ENCODE measurements at places on chromosomes 6 and 20.

GRCh38 chr20:7272512-7272911, 505.0 kb downstream of the BMP2 start:
- no peak for DNase-seq

DNA sequence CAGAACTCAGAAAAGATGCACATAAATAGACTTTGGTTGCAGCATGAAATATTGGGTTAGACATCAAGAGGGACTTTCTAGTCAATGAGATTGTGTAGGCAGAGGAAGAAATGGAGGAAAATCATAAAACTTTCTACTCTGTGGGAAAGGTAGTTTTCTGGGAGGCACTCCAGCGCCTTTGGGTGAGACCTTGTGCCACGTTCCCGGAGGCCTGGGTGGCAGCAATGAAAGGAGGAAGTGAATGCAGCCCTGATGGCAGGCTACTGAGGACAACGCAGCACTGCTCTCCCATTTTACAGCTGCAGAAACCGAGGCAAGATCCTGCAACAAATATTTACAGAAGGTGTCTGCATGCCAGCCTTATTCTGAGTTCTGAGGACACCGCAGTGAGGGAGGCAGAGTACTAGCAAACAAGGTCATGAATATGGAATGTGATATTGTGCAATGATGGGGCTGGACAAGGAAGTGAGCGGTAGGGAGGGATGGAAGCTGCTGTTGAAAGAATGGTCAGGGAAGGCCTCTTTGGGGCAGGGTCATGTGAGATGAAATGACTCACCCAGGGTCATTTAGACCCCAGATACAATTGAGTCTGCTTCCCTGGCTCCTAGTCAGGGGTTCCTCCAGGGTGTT, 159.1 kb downstream of the TFAP2C start:
- DNase-seq: no peak

GRCh38 chr20:22223236-22223635, 361.1 kb downstream of the FOXA2 start:
- DNase-seq: no peak

DNA sequence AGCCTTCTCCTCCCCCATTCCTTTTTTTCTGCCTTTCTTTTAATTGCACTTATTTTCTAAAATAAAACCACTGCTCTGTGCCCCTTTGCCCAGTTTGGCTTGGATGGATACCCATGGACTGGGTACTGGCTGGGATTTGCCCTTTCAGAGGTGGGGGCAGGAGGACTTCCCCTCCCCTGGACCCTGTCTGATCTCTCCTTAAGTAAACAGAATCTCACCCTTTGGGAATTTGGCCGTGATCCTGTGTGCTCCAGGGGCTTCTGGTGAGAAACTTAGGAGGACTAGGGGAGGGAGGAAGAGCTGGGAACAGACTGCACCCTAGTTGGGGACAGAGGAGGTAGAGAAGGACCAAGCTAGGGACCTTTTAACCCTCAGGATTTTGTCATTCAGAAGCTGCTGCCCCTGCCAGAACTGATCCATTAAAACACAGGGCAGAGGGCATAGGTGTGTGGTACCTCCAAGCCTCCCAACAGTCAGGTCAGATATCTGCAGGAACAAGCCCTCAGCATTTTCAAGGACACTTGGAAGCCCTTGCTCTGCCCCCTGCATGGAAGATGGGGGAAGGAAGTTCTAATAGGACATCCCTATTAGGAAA, 7.3 kb downstream of the FOXP4 start:
- DNase-seq: no peak

GRCh38 chr20:34578521-34578920, 20.0 kb downstream of the MAP1LC3A start:
- DNase-seq: no peak

- DNase-seq: no peak
Measured at GRCh38 chr6:111597291-111598086, 8.2 kb downstream of the TRAF3IP2 start.

DNA sequence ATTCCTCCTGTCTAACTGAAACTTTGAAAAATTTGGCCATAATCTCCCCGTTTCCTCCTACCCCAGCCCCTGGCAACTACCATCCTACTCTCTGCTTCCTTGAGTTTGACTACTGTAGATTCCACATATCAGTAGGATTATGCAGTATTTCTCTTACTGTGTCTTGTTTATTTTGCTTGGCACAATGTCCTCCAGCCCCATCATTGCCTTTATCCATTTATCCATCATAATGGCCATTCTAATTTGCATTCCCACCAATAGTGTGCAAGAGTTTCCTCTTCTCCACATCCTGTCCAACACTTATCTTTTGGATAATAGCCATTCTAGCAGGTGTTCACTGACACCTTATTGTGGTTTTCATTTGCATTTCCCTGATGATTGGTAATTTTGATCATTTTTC, 202.3 kb downstream of the THBS2 start:
- DNase-seq: no peak

DNA sequence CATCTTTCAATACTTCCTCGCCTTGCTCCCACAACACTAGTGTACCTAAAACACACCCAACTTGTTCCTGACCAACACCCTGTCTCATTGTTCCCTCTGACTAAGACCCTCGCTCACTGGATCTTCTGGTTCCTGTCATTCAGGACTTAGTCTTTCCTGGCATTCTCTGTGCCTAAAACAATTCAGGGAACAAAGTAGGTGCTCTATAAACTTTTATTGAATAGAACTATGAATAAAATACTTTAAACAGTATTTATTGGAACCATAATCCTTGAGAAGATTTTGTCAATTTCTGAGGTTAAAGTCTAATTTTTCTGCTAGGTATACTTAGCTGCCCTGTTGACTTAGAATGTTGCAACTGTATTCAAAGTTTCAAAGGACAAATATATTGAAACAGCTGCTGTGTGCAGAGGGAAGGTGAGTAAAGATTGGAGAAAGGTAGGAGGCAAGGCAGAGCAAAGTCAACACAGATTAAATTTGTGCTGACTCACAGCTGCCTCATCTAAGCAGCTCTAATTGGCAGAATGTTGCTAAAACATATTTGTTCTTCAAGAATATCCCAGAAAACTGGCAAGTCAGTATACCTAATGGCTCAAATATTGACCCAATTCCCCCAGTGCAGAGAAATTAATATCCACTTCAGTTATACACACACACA, 37.6 kb downstream of the GSTA2 start:
- DNase-seq: no peak

DNA sequence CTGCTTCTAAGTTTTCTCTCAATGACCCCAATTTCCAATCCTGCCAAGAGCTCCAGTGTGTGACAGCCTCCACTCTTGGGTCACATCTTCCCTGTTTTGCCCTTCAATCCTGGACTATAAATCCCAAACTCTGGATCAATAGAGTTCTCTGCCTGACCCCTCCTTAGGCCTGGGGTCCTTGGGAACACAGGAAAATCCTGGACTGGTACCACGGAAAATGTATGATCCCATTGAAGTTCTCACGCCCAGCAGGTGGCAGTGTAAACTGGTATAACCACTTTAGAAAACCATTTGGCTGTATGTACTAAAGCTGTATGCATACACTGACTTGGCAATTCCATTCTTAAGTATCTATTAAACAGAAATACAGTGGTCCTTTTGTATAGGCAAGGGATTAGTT, 98.0 kb downstream of the SNAP25 start:
- DNase-seq: no peak

- DNase-seq: no peak
Measured at GRCh38 chr6:36125575-36125974, 4.7 kb upstream of the MAPK13 start.

- no peak for DNase-seq
Measured at GRCh38 chr6:85775883-85776282, 133.2 kb upstream of the SYNCRIP start.

GRCh38 chr6:11089695-11090094, 3.9 kb upstream of the SMIM13 start:
- no peak for DNase-seq

- DNase-seq: no peak
Measured at GRCh38 chr6:153781306-153781705, 257.7 kb upstream of the OPRM1 start.

DNA sequence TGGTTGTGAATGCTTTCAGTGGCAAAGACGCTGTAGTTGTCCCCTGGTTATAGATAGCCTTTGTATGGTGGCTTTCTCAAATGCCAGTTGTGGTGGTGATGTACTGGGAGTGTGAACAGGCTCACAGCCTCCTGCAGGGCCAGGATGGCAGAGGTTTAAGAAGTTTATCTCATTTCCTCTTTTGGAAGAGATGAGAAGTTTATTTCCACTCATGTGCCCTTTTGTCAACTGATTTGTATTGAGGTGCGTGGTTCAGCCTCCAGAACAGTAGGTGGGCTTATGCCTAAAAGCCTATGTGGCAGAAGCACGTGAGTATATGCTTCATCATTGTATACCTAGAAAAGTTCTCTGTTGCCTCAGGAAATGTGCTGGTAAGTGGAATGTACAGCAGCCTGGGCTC, 13.7 kb upstream of the ZFP57 start:
- no peak for DNase-seq

DNA sequence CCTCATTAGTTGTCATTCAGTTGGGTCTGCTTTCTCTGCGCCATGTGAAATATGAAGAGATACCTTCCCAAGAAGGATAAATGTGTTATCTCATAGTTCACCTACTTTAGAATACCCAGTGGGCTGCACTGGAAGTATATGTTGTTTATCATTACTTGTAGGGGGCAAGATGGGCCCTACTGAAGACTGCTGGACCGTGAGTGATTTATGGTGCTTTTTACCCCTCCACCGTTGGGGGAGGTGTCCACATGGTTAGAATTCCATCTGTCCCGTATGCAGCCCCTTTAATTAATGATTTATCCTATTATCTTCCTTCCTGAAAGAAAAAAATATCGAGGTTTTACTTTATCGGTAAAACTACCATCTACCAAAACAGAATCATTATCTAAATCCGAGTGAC, 97.0 kb downstream of the TSHZ2 start:
- DNase-seq: no peak

DNA sequence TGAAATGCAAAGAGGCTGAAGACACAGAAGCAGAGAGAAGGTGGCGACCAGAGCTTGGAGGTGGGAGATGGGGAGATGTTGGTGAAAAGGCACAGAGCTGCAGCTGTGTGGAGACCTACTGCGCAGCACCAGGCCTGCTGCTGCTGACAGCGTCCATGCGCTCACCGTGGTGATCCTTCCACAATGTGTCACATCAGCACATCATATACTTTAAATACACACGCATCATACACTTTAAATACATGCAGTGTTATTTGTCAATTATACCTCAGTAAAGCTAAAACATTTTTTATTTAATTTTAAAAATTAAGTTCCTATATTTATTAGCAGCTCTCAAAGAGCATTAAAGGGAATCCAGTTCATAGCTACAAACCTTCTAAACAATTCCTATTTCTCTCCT, 200.9 kb downstream of the TTLL2 start:
- DNase-seq: no peak

GRCh38 chr20:41507436-41507835, 110.7 kb downstream of the CHD6 start:
- DNase-seq: no peak

GRCh38 chr20:31595654-31596411, 9.3 kb upstream of the ID1 start:
- DNase-seq: no peak

- DNase-seq: no peak
Measured at GRCh38 chr20:15772826-15773225, 800.4 kb downstream of the KIF16B start.

DNA sequence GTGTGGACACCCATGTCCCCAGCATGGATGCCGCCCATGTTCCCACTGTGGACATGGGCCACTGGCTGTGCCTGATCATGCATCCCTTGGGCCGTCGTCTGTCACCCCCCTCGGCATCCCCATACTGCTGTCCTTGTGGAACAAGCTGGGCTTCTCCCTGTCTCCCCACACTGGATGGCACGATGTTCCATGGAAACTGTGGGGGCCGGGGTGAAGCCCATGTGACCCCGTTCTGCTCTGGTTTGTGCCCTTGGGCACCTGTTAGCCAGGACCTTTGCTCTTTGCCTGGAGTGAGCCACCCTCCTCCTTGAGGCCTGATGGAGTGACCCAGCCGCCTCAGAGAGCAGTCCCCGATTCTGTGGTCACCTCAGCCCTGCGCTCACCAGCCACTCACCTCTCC, 7.6 kb upstream of the FRMD1 start:
- no peak for DNase-seq

DNA sequence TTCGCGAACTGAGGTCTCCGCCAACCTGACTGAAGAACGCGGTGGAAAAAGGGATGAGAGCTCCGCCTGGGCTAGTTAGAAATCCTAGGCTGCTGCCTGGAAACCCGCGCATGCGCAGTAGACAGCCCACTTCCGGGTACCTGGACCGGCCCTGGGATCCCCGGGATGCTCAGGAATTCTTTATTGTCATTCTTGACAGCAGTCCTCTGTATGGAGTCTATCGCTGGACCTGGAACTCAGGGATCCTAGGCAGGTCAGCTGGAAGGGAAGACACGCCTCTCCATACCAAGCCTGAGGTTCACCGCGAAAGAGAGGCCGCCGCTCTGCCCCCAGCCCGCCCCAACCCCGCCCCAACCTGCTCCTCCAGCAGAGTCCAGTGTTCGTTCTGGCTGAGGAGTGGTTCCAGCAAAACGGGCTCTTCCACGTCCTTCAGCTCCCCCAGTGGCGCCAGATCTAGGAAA, 1379.2 kb upstream of the DEFB115 start:
- DNase-seq: no peak

- no peak for DNase-seq
Measured at GRCh38 chr6:43089874-43090558, 13.9 kb downstream of the PTK7 start.

DNA sequence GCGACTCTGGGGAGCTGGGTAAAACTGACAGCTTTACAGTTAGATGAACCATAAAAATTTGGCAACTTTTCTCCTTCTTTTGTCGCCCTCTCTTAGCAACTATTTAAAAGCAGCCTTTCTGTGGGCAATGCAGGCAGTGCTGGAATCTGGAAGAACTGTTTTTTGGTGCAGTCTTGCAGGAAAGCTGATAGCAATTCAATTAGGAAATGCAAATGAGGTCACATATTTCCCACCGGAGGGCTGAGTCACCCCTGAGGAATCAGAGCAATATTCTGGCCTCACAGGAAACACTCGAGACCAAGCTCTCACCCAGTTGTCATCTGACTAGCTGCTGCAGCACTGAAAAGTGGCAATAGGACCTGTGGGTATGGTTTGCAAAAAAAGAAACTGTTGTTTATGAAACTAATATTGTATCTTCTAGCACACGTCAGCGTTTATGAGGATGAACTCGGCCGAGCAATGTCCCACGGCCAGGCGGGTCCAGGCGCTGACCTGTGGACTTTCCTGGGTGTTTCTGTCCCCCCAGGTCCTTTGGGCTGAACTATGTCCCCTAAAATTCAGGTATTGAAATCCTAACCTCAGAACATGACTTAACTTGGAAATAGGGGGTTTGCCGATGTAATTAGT, 312.3 kb downstream of the TAF4 start:
- no peak for DNase-seq

Data from stimulated activated CD4-positive, alpha-beta T cell treated with anti-CD3 and anti-CD28 coated beads, TNF-alpha, amount 100 ng/mL, for 1 hour (primary cell).